Suprapubic skin (tissue), 4 donors: ENCODE measurements at places on chromosomes 1 and 21. TPM values are rescaled to one million over a fixed set of nuclear protein-coding genes. Genes with fewer than 3 reads are reported as not detected.

DNA sequence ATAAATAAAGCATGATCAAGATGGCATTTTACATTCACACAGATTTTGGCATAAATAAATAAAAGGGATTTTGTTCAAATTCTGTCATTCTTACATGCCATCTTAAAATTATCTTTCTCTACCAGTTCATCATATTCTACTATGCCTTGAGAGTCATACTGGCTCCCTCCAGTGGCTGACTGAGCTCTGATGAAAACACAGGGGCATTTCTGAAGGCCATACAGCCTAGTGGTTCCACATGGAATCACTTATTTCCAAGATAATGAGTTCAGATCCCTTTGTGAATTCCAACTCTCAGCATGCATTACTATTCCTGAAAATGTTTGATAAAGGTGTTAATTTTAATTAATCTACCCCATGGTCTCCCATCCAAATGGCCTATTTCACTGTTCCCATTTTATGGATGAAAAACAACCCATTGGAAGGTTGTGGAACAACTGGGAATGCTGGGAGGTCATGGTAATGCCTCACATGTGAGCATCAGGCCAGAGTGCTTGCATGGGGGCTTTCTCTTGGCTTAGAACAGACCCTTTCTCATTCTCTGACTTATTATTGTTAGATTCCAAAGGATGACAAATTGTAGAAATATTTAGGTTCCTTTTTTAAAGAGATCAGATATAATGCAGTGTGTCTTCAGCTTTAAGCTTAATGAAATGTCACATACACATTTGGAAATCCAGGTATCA lies 622.4 kb upstream of the PKN2 start:
- H3K4me1 ChIP-seq = peaks cover 23% of the 10 kb centered on the region
- no peak overlapping the region for H3K27ac ChIP-seq
- H3K27me3 ChIP-seq = no peaks in the 10 kb centered on the region
- H3K4me3 ChIP-seq = no peak overlapping the region

DNA sequence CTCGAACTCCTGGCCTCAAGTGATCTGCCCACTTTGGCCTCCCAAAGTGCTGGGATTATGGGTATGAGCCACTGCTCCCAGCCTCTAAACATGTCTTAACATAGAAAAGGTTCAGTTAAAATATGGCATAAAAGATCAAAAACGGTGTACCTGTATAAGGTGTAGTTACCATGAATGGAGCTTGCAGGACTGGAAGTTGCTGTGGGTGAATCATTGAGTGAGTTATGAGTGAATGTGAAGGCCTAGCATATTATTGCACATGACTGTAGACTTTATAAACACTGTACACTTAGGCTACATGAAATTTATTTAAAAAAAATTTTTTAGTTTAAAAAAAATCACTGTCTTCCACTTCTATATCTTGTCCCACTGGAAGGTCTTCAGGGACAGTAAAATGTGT lies 15.7 kb downstream of the ABCD3 start:
- H3K36me3 ChIP-seq = no peaks in the 10 kb centered on the region
- no peak overlapping the region for H3K27ac ChIP-seq
- H3K4me3 ChIP-seq = no peak overlapping the region
- H3K4me1 ChIP-seq = peaks cover 3% of the 10 kb centered on the region
- DNase-seq = no peak

DNA sequence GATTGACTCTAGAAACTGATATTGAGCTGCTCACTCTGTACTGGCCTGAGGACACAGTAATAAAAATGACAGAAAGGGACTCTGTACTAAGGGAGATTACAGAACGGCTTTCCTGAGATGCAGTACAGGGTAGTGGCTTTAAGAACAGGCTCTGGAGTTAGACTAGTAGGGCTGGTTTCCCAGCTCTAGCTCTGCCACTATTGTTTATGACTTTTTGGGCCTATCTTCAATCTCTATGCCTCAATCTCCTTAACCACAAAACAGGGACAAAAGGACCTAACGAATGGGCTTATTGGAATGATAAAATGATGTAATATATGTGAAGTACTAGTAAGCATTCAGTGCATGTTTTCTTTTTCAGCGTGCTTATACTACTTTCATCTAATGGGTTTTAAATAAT lies 1.4 kb downstream of the DEPDC1 start:
- no peak overlapping the region for H3K4me3 ChIP-seq
- H3K27me3 ChIP-seq = no peaks in the 10 kb centered on the region
- H3K27ac ChIP-seq = no peak overlapping the region
- H3K36me3 ChIP-seq = no peaks in the 10 kb centered on the region

- no peaks in the 10 kb centered on the region for H3K36me3 ChIP-seq
- H3K4me1 ChIP-seq = peaks cover 26% of the 10 kb centered on the region
- H3K4me3 ChIP-seq = no peak overlapping the region
- no peak overlapping the region for H3K27ac ChIP-seq
- DNase-seq = peak; percentile 40
Measured at GRCh38 chr21:45382697-45382997, 22.3 kb upstream of the COL18A1 start.

DNA sequence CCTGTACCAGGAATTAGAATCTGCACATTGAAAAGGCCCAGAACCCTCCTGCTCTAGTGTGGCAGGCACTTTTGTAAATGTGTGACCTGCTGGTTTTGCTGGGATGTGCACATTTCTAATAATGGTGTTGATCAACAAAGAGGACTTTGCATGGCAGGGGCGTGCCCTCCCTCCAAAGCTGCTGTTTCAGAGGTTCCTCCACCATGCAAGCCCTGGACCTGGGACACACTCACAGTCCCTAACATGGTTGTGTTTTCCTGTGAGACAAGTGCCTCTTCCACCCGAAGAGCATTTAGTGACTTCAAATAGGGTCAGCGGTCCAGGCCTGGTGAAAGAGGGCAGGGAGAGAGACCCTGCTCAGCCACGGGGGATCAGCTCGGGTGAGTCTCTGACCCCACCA lies 28.1 kb downstream of the TENT5C start:
- H3K27ac ChIP-seq = no peak overlapping the region
- H3K36me3 ChIP-seq = no peaks in the 10 kb centered on the region
- no peak overlapping the region for H3K4me3 ChIP-seq
- no peak for DNase-seq
- H3K27me3 ChIP-seq = no peaks in the 10 kb centered on the region

- no peaks in the 10 kb centered on the region for H3K27me3 ChIP-seq
- no peaks in the 10 kb centered on the region for H3K4me1 ChIP-seq
- no peak overlapping the region for H3K27ac ChIP-seq
- H3K4me3 ChIP-seq = no peak overlapping the region
Measured at GRCh38 chr1:84386716-84387479, 11.4 kb upstream of the DNASE2B start.

DNA sequence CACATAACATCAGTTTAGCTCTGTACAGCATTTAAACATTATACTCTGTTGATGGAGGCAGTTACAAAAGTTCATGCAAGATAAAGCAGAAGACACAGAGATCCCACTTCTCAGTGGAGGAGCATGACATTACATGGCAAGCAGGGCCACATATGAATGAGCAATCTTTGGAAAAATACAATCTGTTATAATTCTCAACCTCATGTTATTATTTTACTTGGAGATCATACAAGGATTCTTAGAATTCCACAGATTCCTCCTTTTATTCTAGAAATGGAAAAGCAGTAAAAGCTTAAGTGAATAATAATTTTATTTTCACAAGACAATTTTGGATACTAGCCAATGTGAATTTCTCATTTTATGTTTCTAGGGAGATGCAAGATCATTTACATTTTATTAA lies 66.6 kb downstream of the IFI44 start:
- H3K4me3 ChIP-seq = no peak overlapping the region
- H3K27ac ChIP-seq = no peak overlapping the region
- no peaks in the 10 kb centered on the region for H3K27me3 ChIP-seq
- DNase-seq = no peak
- H3K36me3 ChIP-seq = no peaks in the 10 kb centered on the region
- H3K4me1 ChIP-seq = no peaks in the 10 kb centered on the region

SPRR3 gene
- total RNA-seq = not detected

DNA sequence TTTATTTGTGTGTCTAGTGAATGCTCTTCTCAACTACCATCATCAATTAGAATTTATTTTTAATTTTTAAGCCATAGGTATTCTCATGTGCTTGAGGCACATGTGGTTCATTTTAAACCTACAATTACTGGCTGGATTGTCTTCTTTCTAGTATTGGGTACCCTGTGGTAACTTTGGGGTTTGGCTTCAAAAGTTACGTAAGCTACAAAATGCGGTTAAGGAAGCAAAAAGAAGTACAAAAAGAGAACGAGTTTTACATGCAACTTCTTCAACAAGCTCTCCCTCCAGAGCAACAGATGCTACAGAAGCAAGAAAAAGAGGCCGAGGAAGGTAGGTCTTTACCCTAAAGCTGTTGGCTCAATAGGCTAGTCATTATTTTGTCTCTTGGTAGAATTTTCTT lies 25.8 kb downstream of the MACO1 start:
- no peak overlapping the region for H3K27ac ChIP-seq
- H3K36me3 ChIP-seq = peaks cover 47% of the 10 kb centered on the region
- no peaks in the 10 kb centered on the region for H3K4me1 ChIP-seq
- DNase-seq = no peak

DNA sequence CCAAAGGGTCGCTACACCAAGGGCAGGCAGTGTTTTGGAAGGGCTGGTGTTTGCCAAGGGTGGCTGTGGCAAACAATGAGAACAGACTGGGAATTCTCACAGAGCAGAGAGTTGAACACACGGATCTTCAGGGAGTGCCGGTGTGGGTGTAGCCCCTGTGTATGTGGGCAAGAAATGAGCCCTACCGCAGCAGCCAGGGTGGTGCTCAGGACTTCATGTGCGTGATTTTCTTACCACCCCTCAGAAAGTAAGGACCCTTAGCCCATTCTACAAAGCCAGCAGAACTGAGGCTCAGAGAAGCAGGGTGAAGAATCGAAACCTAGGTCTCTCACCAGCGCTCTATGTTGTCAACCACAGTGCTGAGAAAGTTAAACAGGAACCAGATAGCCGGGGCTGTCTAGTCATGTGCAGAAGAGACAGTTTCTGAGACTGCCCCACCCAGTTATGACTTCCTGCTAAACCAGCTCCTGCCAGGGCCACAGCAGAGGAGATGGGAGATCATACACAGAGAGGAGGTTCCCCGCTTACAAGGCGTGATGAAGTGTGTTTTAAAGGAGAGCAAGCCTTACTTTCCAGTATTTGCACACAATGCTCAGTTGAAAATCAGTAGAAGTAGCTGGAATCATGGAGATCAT lies 21.9 kb upstream of the MORC3 start:
- H3K4me1 ChIP-seq = peaks cover 20% of the 10 kb centered on the region
- H3K27me3 ChIP-seq = no peaks in the 10 kb centered on the region

GRCh38 chr1:36400825-36401601 lies 3.3 kb upstream of the LSM10 start:
- H3K4me1 ChIP-seq = peaks cover 27% of the 10 kb centered on the region
- peak; percentile 93 for DNase-seq
- no peaks in the 10 kb centered on the region for H3K27me3 ChIP-seq
- H3K27ac ChIP-seq = peak overlapping the region; percentile 68
- peak overlapping the region; percentile 35 for H3K4me3 ChIP-seq
- no peaks in the 10 kb centered on the region for H3K36me3 ChIP-seq

DNA sequence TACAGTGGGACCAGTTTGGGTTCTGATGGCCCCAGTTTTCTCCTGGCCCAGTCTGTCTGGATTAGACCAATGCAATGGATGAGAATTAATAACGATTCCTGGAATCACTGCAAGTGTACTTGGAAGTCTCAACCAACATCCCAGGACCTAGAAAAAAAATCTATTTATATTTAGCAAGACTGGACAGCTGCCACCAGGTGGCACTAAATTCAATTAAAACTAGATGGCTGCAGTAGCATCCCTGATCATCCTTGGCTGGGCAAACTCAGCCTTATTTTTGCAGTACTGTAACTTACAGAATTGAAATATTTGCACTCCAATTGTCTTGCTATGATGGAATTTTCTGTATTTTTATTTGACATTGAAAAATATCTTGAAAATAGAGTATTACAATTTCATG lies 165.7 kb downstream of the NCAM2 start:
- no peak overlapping the region for H3K4me3 ChIP-seq
- no peak overlapping the region for H3K27ac ChIP-seq
- no peaks in the 10 kb centered on the region for H3K27me3 ChIP-seq
- DNase-seq = no peak
- H3K36me3 ChIP-seq = no peaks in the 10 kb centered on the region

PTAFR gene
- total RNA-seq = 3.3 TPM

TENT5C gene
- total RNA-seq = 2.7 TPM

- H3K27me3 ChIP-seq = no peaks in the 10 kb centered on the region
- H3K4me1 ChIP-seq = peaks cover 17% of the 10 kb centered on the region
- H3K27ac ChIP-seq = peak overlapping the region; percentile 79
- H3K36me3 ChIP-seq = no peaks in the 10 kb centered on the region
- H3K4me3 ChIP-seq = no peak overlapping the region
Measured at GRCh38 chr1:64308866-64309265, 105.4 kb downstream of the UBE2U start.

DNA sequence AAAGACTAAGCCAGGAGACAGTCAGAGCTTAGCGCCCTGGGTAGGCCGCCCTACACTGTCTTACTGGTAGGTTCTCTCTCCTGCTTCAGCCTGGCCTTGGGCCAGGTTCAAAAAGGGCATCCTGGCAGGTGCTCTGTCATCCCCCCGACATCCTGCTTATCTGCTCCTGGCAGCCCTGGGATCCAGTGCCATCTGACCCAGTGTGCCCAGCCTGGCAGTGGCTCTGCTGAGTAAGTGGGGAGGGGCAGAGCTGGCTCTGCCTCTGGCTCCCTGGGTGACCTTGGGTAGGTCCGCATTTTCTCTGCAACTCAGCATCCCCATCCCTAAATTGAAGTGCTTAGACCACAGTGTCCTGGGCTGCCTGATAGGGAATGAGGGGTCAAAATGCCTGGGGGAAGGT lies 549.9 kb downstream of the PTPRU start:
- H3K36me3 ChIP-seq = no peaks in the 10 kb centered on the region
- H3K27ac ChIP-seq = no peak overlapping the region
- H3K4me3 ChIP-seq = no peak overlapping the region
- H3K27me3 ChIP-seq = peaks cover 37% of the 10 kb centered on the region
- DNase-seq = no peak

LRRC53 gene
- total RNA-seq = not detected

SELENON gene
- total RNA-seq = 23.6 TPM

DNA sequence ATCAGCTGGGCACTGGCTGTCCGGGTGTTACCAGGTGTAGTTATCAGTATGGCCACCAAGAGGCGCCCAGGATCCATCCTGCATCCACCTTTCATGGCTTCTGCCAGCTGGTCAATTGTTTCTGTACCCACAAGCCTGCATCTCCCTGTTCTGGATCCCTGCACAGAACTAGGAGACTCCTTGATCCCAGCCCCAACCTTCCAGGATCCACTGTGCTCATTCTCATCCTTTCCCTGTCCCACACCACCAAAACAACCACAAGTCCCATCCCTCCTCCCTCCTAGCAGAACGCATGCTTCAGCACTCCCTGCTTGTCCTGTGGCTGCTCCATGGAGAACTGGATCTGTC lies 27.2 kb upstream of the FOXE3 start:
- H3K4me3 ChIP-seq = no peak overlapping the region
- H3K27me3 ChIP-seq = no peaks in the 10 kb centered on the region
- H3K36me3 ChIP-seq = no peaks in the 10 kb centered on the region
- H3K4me1 ChIP-seq = peaks cover 9% of the 10 kb centered on the region
- H3K27ac ChIP-seq = no peak overlapping the region

DNA sequence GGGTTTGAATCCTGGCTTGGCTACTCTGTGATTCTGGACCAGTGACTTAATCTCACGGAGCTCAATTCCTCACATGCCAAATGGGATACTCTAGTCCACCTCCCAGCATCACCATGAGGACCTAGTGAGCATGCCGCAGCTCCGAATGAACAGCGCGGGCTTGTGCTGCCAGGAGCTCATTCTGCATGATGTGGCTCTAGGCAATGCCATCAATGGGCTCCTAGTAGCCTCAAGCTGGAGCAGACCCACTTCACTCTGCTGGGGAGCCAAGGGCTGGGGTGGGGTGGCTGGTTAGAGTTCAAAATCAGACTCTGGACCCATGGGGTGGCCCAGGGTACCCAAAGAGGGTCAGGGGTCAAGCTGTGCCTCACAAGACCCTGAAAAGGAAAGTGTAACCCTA lies 41.5 kb downstream of the CDK18 start:
- no peaks in the 10 kb centered on the region for H3K36me3 ChIP-seq
- H3K4me3 ChIP-seq = no peak overlapping the region
- DNase-seq = peak; percentile 31
- H3K27ac ChIP-seq = no peak overlapping the region
- H3K4me1 ChIP-seq = peaks cover 33% of the 10 kb centered on the region
- H3K27me3 ChIP-seq = peaks cover 11% of the 10 kb centered on the region
